Activated CD4-positive, alpha-beta T cell treated with anti-CD3 and anti-CD28 coated beads, Interleukin-2, amount 10 ng/mL, durations not matched to agents 7 days and 5 days (primary cell): ENCODE measurements at places on chromosomes 13 and 19. TPM values are rescaled to one million over a fixed set of nuclear protein-coding genes. Genes with fewer than 3 reads are reported as not detected.

DNA sequence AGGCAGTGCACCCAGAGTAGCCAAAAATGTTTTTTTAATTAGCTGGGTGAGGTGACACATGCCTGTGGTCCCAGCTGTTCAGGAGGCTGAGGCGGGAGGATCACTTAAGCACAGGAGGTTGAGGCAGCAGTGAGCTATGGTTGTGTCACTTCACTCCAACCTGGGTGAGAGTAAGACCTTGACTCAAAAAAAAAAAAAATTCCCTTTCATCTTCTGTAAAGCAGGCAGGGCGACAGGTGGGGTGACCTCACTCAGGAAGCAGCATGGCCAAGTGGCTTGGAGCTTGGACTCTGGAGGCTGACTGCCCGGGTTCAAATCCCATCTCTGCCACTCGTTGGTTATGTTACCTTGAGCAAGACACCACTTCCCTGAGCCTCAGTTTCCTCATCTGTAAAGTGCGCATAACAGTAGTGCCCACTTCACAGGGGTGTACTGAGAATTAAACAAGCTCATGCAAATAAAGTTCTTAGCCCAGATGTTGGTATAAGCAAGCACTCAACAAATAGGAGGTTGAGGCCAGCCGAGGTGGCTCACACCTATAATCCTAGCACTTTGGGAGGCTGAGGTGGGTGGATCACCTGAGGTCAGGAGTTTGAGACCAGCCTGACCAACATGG lies 48.3 kb downstream of the MAP4K1 start:
- peaks cover 7% of the 10 kb centered on the region for H3K4me1 ChIP-seq
- no peak overlapping the region for H3K27ac ChIP-seq

DNA sequence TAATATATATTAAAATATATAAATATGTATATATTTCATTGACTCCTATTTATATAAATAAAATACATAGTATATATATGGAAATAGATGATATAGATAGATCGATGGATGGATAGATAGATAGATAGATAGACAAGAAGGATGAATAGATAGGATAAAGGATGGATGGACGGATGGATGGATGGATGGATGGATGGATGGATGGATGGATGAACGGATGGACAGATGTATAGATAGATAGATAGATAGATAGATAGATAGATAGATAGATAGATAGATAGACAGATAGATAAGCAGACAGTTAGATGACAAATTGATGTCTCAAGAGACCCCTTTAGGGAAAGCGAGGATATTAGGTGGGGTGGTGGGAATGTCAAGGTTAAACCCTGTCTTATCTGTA lies 15.1 kb downstream of the CYP4F11 start:
- H3K36me3 ChIP-seq = no peaks in the 10 kb centered on the region
- H3K27me3 ChIP-seq = peaks cover 36% of the 10 kb centered on the region
- no peak overlapping the region for H3K4me3 ChIP-seq
- no peak overlapping the region for H3K27ac ChIP-seq
- no peak for DNase-seq
- H3K4me1 ChIP-seq = no peaks in the 10 kb centered on the region

- H3K27me3 ChIP-seq = no peaks in the 10 kb centered on the region
- no peak for DNase-seq
- peaks cover 37% of the 10 kb centered on the region for H3K36me3 ChIP-seq
- no peak overlapping the region for H3K4me3 ChIP-seq
- H3K27ac ChIP-seq = no peak overlapping the region
- H3K4me1 ChIP-seq = peaks cover 46% of the 10 kb centered on the region
These were observed 462.2 kb downstream of the FOXO1 start for GRCh38 chr13:40204246-40204645.

- no peaks in the 10 kb centered on the region for H3K27me3 ChIP-seq
- no peak overlapping the region for H3K27ac ChIP-seq
- no peak for DNase-seq
- no peaks in the 10 kb centered on the region for H3K36me3 ChIP-seq
- no peak overlapping the region for H3K4me3 ChIP-seq
These were observed 1323.5 kb upstream of the SLC10A2 start for GRCh38 chr13:104389691-104390090.

DNA sequence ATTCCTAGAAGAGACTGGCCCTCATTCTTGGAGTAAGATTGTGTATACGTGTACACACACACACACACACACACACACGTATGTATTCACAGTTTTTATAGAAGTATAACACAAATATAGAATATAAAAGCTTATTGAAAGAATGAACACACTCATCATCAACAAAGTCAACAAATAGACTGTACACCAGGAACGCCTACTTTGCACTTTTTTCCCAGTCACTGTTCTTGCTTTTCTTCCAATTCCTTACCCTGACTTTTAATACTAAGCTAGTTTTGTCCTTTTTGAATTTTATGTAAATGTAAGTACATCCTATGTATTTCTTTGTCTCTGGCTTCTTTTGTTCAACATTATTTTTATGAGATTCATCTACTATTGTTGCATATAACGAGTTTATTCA lies 264.5 kb downstream of the MAB21L1 start:
- no peaks in the 10 kb centered on the region for H3K4me1 ChIP-seq
- no peaks in the 10 kb centered on the region for H3K27me3 ChIP-seq
- no peaks in the 10 kb centered on the region for H3K36me3 ChIP-seq
- DNase-seq = no peak
- H3K4me3 ChIP-seq = no peak overlapping the region

DNA sequence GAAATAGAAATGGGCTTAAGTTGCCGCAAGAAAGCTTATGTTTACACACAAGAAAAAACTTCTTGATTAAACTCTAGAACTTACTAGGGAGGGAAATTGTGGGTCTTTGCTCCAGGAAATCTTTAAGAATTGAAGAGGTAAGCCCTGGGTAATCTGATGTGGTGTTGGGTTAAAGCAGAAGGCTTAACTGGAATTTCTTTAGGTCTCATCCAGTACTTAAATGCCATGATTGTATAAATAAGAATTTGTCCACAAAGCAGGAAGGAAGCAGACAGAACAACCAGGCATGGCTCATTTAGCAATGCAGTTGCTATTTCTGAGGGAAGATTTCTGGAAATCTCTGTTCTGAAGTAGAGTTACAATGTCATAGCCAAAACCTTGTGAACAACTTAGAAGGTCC lies 360.4 kb downstream of the KLF5 start:
- no peak for DNase-seq
- H3K27ac ChIP-seq = no peak overlapping the region
- no peak overlapping the region for H3K4me3 ChIP-seq
- H3K4me1 ChIP-seq = no peaks in the 10 kb centered on the region
- no peaks in the 10 kb centered on the region for H3K27me3 ChIP-seq
- H3K36me3 ChIP-seq = no peaks in the 10 kb centered on the region

DNA sequence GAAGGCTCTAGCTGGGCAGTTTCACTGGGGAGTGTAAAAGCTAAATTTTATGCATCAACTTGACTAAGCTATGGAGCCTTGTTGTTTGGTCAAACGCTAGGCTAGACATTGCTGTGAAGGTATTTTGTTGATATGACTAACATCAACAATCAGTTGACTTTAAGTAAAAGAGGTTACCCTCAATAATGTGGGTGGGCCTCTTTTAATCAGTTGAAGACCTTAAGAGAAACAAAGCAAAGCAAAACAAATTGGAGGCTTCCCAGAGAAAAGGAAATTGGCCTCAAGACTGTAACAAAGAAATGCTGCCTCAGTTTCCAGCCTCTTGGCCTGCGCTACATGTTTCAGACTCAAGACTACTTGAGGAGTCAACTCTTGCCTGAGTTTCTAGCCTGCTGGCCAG lies 50.0 kb upstream of the TSC22D1 start:
- H3K27ac ChIP-seq = no peak overlapping the region
- peaks cover 8% of the 10 kb centered on the region for H3K27me3 ChIP-seq
- no peak for DNase-seq

DNA sequence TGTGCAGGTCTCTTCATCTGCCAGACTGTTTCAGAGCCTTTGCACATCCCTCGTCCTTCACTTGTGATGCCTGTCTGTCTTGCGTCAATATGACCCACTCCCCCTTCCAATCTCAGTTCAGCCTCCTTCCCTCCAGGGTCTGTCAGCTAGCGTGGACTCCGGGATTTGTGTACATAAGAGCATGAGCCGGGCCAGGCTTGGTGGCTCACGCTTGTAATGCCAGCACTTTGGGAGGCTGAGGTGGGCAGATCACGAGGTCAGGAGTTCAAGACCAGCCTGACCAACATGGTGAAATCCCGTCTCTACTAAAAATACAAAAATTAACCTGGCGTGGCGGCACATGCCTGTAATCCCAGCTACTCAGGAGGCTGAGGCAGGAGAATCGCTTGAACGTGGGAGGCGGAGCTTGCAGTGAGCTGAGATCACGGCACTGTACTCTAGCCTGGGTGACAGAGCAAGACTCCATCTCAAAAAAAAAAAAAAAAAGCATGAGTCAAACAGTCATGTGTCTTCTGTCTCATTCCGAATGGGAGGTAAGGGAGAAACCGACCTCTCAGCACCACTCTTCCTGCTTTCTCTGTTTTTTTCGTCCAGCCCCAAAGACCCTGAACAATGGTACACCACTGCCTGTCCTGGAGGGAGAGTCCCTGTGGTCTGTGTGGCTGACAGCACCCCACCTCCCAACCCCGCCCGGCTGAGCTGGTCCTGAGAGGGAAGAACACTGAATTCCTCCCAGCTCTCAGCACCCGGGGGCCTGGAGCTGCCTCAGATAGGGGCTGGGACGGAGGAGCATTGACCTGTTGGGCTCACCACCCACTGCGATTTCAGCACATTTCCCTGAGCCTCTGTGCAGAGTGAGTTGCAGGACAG lies 2.4 kb upstream of the SIGLEC9 start:
- no peak for DNase-seq
- peaks cover 66% of the 10 kb centered on the region for H3K4me1 ChIP-seq
- peak overlapping the region; percentile 95 for H3K27ac ChIP-seq

GRCh38 chr13:79477968-79478367 lies 3.0 kb upstream of the NDFIP2 start:
- no peak overlapping the region for H3K27ac ChIP-seq
- no peak for DNase-seq
- peaks cover 4% of the 10 kb centered on the region for H3K36me3 ChIP-seq
- no peak overlapping the region for H3K4me3 ChIP-seq

DNA sequence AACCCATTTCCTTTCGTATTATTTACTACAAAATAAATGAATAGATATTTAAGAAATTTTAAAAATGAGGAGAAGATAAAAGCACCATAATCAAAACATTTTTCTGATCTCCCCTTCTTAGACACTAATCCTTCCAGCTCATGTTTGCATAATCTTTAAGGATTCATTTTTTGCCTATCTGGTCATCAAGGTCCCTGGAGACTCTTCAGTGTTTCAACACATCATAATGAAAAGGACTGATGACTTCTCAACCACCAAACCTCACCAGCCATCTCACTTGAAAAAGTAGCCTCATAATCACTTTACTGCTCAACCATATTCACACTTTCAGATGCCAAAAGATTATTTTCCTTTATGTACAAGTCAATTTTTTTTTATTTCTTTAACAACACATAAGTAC lies 80.1 kb downstream of the DCLK1 start:
- no peak overlapping the region for H3K27ac ChIP-seq
- no peak for DNase-seq
- no peaks in the 10 kb centered on the region for H3K36me3 ChIP-seq
- H3K27me3 ChIP-seq = no peaks in the 10 kb centered on the region
- H3K4me3 ChIP-seq = no peak overlapping the region

Gene CDC42EP5
- total RNA-seq = not detected

Gene RNF225
- total RNA-seq = 0.35 TPM

Gene LAIR2
- 3.7 TPM for total RNA-seq

Gene LTBP4
- total RNA-seq = 75.7 TPM

Gene ZNF724
- 13.0 TPM for total RNA-seq
